ENCODE measurements at places on chromosomes 11 and 22. TPM values are rescaled to one million over a fixed set of nuclear protein-coding genes. Genes with fewer than 3 reads are reported as not detected.
A peak's percentile ranks its signal among the peaks of the same experiment; 100 is the strongest.

GRCh38 chr11:78831571-78831970 lies 256.9 kb upstream of the NARS2 start:
- DNase-seq = no peak

- no peak for DNase-seq
Measured at GRCh38 chr11:100066399-100066798, 620.7 kb upstream of the ARHGAP42 start.

- no peak for DNase-seq
Measured at GRCh38 chr22:48805516-48805915, 1022.2 kb downstream of the BRD1 start.

GRCh38 chr11:122440811-122441665 lies 214.5 kb upstream of the UBASH3B start:
- no peak for DNase-seq

DNA sequence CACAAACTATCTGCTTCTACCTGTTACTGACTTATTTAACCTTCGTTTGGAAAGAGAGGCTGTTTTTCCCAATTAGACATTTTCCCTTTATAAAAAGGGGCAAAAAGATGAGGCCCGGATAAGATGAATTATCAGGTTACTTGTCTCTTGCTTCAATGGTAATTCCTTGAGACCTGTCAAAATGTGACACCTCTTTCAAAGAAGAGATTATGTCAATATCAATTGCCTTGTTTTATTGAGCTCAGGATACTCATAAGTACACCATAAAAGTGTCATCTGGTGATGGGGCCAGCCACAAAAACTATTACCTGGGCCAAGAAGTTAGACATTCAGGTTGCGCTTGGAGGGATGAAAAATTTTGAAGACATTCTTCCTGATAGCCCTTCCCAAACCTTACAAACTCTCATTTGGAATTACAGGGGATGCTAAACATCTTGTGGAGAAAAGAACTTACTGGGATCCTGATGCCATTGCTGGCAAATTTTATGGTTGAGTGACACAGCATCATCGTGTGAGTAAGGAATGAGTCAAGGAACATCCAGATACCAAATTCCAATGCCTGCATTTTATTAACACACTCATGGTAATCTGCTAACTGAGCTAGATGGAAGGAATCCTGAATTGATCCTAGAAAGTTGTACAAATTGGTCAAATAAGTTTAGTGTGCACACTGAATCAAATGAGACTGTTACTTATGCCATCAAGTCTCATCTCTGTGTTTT lies 1071.2 kb downstream of the LRRC4C start:
- peak; percentile 70 for DNase-seq

GRCh38 chr11:60498853-60499252 lies 6.3 kb downstream of the MS4A12 start:
- DNase-seq = no peak

GRCh38 chr11:72587696-72588095 lies 86.5 kb downstream of the PDE2A start:
- no peak for DNase-seq

DNA sequence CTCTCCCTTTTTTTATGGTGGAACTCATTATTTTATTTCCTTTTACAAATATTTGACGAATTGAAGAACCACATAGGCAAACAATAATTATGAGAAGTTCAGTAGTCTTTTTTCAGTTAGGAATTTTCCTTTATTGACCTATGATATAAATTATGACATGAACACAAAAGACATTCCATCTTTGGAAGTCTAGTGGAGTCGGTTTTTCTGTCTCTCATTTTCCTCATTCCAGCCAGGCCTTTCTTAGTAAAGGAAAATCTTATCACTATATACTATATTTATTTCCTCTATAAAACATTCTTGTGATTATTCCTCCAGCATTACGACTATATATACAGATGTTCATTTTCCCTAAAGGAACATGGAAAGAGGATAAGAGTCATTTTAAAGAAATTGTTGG lies 1046.1 kb downstream of the DLG2 start:
- DNase-seq = no peak

OR8H1 gene
- not detected for total RNA-seq

- no peak for DNase-seq
Measured at GRCh38 chr11:45593992-45594391, 71.4 kb downstream of the CHST1 start.
